ENCODE measurements at places on chromosomes 2 and 18. TPM values are rescaled to one million over a fixed set of nuclear protein-coding genes. Genes with fewer than 3 reads are reported as not detected.

- no peak for DNase-seq
Measured at GRCh38 chr2:6957031-6957714, 40.0 kb downstream of the RNF144A start.

DNA sequence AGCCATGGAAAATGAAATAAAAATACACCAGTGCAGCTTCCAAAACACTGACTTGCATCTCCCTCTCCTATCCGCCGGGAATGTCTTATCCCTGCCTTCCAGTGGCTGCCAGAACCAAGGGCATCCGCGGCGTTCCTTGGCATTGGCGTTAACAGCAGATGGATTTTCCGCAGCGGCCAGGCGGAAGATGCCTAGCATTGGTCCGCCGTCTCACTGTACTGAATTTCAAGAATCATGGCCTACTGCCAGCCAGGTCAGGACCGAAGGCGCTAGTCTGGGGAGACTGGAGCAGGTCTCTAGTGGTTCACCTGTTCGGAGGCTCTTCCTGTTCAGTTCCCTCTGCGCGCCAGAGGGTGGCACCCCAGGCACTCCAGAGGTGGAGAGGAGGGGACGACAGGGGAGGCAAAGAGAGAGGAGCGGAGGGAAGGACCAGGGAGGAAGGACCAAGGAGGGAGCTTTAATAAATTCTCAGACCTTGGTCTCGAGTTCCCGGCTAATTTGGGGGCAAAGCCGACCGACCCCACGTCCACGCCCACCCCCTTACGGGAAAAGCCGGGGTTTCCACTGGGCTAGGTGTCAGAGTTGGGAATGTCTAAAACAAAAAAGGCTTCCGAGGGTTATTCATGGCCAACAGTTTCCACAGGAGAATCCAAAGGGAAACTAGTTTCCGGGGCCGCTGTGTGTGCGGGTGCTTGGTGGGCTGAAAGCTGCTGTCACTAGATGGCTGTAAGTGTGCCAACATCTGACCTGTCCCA, 3.7 kb upstream of the BCL2L11 start:
- peak; percentile 91 for DNase-seq

DNA sequence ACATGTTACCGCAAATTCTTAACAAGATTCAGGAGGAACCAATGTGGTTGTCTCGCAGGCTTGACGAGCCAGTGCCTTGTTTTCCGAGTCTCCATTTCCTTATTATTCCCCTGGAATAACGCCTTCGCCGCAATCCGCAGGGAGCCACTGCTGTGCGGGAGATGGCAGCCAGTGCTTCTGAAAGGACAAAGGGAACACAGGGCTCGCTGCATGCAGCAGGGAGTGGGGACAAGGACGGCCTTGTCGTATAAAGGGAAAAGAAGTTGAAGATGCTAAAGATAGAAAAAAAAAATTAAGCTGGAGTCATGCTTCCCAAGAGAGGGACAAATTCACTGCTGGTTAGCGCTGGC, 221.4 kb downstream of the NDUFA10 start:
- DNase-seq = peak; percentile 66

- no peak for DNase-seq
Measured at GRCh38 chr2:165920748-165921147, 32.8 kb downstream of the TTC21B start.

The CD207 gene
- total RNA-seq = not detected

Measured in osteocyte (in vitro differentiated cells).